ENCODE measurements at places on chromosomes 5 and 9.

DNA sequence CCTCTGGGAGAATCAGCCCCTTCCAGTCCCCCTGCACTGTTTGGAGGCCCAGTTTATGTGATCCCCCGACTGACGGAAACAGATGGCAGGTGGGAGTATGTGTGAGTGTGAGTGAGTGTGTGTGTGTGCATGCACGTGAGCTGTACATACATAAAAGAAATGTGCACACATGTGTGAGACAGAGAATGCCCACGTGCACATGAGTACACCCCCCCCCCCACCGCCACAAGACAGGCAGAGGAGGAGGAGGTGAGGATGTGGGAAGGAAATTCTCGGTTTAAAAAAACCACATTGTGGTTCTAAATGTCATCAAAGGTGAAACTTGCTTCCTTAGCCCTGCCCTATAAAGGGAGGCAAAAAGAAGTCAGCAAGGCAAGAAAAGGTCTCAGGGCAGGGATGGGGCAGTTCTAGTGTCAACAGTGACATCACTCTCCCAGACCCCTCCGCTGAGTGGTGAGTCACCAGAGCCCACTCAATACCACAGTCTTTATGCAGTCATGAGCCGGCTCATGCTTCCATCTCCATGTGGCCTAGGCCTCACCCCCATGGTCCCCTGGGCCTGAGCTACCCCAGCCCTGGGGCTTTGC, 79.2 kb upstream of the HSPA9 start:
- no peak for DNase-seq

GRCh38 chr5:172173564-172174153, 14.4 kb downstream of the STK10 start:
- no peak for DNase-seq

DNA sequence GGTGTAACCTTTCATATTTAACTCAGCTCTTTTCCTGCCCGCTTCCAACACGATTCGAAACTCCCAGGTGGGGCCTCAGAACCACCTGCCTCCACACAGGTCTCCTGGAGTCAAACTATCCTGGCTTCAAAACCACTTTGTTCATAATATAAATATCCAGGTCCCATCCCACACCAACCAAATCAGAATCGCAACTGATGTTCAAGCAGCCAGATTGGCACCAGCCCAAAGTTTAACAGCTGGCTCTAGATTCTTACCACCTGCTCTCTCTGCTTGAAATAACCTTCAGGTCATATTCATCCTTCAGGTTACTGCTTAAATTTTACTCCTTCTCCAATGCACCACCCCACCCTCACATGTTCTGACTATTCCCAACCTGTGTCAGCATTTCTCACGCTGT, 231.4 kb upstream of the TRPM3 start:
- DNase-seq, result no peak

DNA sequence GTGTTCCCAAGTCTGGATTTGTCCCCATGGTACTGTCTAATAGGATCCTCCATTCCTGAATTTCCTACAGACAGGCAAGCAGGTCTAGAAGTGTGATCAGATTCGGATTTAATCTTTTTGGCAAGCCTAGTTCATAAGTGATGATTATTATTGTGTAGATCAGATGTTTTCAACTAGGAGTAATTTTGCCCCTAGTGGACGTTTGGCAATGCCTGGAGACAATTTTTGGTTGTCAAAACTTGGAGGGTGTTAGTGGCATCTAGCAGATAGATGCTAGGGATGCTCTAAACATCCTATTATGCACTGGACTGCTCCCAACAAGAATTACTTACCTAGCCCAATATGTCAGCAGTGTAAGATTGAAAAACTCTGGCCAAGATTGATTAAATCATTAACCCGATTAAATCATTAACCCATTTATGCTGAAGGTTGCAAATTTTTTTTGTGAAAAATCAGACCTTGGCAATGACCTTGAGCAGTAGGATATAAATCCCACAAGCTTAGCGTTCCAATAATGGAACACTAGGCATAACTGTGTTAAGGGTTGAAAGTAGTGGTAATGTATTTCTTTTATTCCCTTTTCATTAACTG, 28.2 kb downstream of the TCERG1 start:
- DNase-seq, result no peak

- no peak for DNase-seq
Observed at GRCh38 chr5:99587983-99588382, 659.2 kb upstream of the CHD1 start.

GRCh38 chr5:147626464-147626863, 116.6 kb upstream of the DPYSL3 start:
- no peak for DNase-seq

GRCh38 chr5:58752104-58752503, 169.2 kb downstream of the RAB3C start:
- no peak for DNase-seq

DNA sequence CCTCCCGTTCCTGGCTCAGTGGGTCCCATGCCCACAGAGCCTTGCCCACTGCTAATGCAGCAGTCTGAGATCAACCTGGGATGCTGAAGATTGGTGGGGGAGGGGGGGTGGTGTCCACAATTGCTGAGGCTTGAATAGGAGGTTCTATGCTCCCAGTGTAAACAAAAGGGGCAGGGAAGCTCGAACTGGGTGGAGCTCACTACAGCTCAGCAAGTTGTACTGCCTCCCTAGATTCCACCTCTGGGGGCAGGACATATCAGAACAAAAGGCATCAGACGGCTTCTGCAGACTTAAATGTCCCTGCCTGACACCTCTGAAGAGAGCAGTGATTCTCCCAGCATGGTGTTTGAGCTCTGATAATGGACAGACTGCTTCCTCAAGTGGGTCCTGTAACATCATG, 885.6 kb upstream of the COX7C start:
- no peak for DNase-seq

GRCh38 chr9:130710822-130711352, 17.3 kb downstream of the EXOSC2 start:
- no peak for DNase-seq

- DNase-seq, result no peak
Observed at GRCh38 chr9:121358751-121359150, 11.3 kb downstream of the STOM start.

- DNase-seq, result no peak
Observed at GRCh38 chr9:100890321-100890720, 138.2 kb upstream of the PLPPR1 start.

GRCh38 chr5:143527808-143528207, 124.3 kb upstream of the NR3C1 start:
- DNase-seq, result no peak

DNA sequence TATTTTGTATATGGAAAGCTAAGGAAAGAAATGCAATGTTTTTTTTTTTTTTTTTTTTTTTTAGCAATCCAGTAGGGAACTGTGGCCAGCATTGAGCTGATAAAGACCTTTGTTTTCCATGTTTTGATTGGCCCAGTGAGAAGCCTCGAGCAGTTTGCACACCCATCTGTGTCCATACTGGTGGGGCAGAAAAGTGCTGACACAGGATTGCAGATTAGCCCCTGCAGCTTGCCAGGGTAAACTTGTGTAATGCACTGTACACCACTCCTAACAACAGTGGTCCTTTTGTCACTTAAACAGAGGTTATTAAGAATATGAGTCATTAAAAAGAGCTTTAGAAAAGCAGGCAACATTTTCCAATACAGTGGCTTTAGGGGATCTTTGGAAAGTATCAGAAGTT, 132.8 kb upstream of the CDKN2B start:
- DNase-seq, result no peak

DNA sequence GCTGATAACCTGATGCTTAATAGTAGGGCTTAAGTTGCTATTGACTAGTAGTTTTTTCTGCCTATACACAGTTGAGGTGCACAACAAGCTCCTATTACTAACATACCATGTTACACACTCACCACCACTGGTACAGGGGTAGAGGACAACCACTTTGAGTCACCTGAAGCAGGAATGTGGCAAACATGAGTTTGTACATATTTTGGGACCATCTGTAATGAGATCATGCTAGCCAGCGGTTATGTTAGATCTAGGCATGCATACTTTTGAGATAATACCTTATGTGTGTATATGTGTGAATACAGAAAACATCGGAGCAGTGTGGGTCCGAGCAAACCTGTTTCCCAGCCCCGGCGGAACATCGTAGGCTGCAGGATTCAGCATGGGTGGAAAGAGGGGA, 72.8 kb upstream of the NXNL2 start:
- DNase-seq, result no peak

DNA sequence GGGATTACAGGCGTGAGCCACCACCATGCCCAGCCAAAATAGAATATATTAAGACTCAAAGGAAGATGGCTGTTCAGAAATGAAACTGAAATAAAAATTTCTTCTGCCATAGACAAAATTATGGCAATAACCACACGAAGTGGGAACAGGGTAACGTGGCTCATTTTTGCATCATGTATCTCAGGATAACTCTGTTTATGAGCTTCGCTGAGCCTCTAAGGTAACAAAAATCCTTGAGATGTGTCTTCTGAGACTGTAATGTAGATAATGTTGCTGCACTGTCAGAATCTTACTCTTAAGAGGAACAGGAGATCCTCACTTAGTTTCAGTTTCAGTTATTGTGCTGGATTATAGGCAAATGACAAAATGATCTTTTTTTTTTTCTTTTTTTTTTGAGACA, 153.8 kb downstream of the GOLPH3 start:
- no peak for DNase-seq

- DNase-seq, result peak; percentile 43
Observed at GRCh38 chr5:123035918-123036390, 571 bp downstream of the PPIC start.

- DNase-seq, result no peak
Observed at GRCh38 chr5:72518001-72518683, 10.9 kb upstream of the ZNF366 start.

DNA sequence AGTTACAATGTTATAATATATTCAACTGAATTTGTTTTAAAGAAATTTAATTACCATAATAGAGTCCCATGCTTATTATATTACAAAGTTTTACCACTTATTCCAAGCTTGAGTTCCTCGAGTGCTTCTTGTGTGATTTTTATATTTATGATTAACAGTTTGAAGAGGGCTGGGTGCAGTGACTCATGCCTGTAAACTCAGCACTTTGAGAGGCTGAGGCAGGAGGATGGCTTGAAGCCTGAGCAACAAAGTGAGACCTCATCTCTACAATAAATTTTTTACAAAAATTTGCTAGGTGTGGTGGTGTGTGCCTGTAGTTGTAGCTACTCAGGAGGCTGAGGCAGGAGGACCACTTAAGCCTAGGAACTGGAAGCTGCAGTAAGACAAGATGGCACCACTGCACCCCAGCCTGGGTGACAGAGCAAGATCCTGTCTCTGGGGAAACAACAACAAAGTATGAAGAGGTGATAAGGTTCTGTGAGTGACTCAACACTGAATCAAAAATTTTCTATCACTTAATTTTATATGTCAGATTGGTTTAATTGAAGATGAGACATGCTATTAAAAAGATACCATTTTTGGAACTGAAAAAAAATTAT, 9.2 kb downstream of the POC5 start:
- no peak for DNase-seq

- DNase-seq, result no peak
Observed at GRCh38 chr9:113380869-113381378, 4.1 kb upstream of the HDHD3 start.

GRCh38 chr9:120261419-120261818, 318.5 kb downstream of the CDK5RAP2 start:
- no peak for DNase-seq

GRCh38 chr5:175248416-175248905, 195.5 kb downstream of the DRD1 start:
- DNase-seq, result no peak

DNA sequence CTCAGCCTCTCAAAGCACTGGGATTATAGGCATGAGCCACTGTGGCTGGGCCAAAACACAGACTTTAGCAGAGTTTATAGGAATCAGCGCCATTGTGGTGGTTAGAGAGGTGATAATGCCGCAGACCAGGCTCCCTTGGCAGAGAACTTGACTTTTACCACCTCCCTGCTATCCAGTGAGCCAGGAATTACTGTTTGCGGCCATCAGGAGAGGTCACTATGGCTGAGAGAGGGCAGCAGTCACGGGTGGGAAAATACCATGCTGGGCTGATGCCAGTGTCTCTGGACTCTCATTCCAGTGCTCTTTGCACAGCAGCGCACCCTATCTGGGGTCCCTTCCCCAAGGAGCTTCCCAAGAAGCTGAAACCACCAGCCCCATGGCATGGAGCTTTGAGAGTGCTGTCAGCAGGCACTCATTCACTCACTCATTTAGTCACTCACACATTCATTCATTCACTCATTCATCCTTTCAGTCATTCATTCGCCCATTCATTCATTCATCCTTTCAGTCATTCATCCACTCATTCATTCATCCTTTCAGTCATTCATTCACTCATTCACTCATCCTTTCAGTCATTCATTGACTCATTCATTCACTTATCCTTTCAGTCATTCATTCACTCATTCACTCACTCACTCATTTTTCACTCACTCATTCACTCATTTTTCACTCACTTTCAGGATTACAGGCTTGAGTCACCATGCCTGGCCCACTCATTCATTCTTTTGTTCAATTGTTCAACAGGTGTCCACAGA, 27.3 kb upstream of the RNU6ATAC start:
- DNase-seq, result no peak

DNA sequence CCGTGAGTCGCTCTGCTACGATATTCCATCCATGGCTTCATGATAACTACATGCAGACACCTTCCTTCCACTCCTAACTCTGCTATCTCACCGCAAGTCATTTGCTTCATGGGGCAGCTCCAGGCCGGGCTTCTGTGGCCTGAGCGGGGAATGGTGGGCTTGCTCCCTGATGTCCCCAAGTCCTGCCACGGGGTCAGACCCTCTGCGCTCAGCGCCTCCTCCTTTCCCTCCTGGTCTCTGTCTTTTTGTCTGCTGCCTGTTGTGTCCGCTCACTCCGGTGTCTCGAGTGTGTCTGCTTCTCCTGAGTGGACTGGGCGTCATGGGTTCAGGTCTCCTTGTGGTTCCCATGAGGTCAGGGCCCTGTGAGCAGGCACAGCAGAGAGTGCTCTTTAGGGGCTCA, 139.6 kb downstream of the CACNA1B start:
- DNase-seq, result no peak

GRCh38 chr9:85402551-85402950, 339.2 kb downstream of the AGTPBP1 start:
- no peak for DNase-seq

- no peak for DNase-seq
Observed at GRCh38 chr5:108521011-108521700, 139.3 kb upstream of the FBXL17 start.

GRCh38 chr9:134326724-134327601, 708 bp downstream of the RXRA start:
- DNase-seq, result no peak

DNA sequence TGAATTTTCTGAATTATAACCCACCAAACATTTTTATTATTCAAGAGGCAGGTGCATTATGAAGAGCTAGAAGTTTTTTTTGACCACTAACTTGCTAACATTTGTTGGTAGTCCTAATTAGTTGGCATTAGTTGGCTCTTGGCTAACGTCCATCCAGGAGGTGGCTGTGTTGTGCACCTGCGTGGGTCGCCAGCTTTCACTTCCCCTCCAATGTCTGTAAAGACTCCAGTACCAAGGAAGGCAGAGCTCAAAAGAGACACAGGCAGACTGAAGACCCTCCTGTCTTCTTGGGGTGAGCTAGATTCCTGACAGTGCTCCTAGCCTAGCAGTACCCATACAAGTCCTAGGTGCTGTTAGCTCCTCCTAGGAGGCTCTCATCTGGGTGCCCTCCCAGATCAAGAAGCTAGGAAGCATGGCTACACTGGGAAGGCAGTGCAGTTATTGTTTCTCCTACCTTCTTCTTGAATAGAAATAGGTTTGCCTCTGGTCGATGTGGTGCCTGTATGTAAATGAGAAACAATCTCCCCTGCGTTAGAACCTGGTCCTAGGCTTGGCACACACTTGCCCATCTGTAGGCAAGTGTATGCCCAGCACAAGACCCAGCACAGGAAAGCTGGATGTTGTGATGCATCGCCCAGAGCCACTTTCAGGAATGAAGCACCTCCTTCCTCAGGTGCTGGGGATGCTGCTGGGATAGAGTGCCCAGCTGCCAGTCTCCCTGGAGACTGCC, 190.9 kb downstream of the ICE1 start:
- DNase-seq, result no peak

Data from WERI-Rb-1 (cell line).